Vagina (tissue), 2 donors: ENCODE measurements at places on chromosomes 12 and 14. TPM values are rescaled to one million over a fixed set of nuclear protein-coding genes. Genes with fewer than 3 reads are reported as not detected.

The POTEG gene
- not detected for total RNA-seq

The WSCD2 gene
- total RNA-seq: 4.2 TPM

GRCh38 chr12:107774349-107775029 is at the start of gene ASCL4:
Gene ASCL4, plus strand, starts transcription at chr12:107774704. Its CDS starts 515 bp downstream, at chr12:107775219.
- H3K4me3 ChIP-seq: no peak within 1 kb of the TSS
- no peaks in the 10 kb centered on the region for H3K36me3 ChIP-seq
- DNase-seq: no peak
- peaks cover 9% of the 10 kb centered on the region for H3K4me1 ChIP-seq
- H3K27me3 ChIP-seq: no peaks in the 10 kb centered on the region

DNA sequence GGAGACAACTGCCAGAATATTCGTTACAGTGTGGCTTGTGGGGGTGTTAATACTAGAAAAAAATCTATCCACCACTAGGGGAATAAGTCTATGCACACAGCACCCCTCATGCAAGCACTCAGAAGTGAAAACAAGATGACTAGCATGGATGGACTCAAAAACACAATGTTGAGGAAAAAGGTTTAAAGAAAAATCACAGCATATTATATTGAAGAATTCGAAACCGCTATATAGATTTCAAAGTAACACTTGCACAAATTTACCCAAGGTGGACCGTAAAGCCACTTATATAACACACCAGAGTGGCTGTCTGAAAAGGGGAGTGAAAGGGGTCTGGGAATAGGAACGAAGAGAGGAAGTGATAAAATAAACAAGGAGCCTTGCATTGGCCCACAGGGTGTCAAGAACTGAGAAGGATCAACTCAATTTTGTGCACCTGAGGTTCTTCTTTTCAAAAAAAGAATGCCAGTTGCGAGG is 544 bp downstream of the ABCD4 start:
- H3K36me3 ChIP-seq: no peaks in the 10 kb centered on the region
- peaks cover 43% of the 10 kb centered on the region for H3K4me1 ChIP-seq
- peak overlapping the region; percentile 92 for H3K27ac ChIP-seq
- H3K4me3 ChIP-seq: peak overlapping the region; percentile 64

DNA sequence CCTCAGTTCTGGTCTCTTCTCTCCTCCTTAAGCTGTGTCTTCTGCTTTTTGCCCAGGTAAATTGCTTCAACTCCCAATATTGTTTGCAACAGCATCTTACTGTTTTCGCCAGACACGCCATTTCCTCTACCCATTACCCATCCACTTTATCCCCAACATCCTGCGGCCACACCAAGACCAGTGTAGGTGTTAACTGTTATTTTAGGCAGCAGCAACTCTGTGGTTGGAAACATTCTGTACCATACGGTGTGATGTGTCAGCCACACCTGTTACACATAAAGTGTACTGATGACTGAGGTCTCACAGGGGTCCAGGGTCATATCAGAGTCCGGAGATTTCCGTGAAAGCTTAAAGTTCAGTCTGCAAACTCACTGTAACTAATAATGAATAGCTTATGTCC is 21.8 kb upstream of the KLRD1 start:
- H3K36me3 ChIP-seq: no peaks in the 10 kb centered on the region
- DNase-seq: no peak
- H3K4me3 ChIP-seq: no peak overlapping the region
- H3K27ac ChIP-seq: no peak overlapping the region

DNA sequence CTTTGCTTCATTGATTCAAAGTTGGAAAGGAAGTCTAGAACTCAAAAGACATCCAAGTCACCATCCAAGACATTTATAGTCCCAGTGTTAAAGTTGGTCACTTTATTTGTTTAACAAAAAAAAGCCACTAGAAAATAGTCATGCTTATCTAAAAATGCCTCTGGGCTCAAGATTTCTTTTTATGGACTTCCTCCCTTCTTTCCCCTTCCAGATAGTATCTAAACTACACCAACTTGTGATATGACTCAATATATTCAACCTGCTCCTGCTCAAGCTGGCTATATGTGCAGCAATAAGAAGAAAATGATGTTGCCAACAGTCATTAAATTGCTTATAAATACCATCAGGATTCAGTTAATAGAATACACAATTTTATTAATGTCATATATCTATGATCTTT is 1177.1 kb downstream of the FLRT2 start:
- no peak overlapping the region for H3K4me3 ChIP-seq
- H3K27ac ChIP-seq: no peak overlapping the region
- no peak for DNase-seq
- no peaks in the 10 kb centered on the region for H3K36me3 ChIP-seq
- no peaks in the 10 kb centered on the region for H3K4me1 ChIP-seq
- no peaks in the 10 kb centered on the region for H3K27me3 ChIP-seq

DNA sequence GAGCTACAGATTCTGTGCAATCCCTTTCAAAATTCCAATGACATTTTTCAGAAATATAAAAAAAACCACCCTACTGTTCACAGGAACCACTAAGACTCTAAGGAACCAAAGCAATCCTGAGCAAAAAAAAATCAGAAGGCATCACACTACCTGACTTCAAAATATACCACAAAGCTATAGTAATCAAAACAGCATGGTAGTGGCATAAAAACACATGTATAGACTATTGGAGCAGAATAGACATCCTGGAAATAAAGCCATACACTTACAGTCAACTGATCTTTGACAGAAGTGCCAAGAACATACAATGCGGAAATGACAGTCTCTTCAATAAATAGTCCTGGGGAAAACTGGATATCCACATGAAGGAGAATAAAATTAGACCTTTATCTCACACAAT is 56.5 kb downstream of the EGLN3 start:
- H3K27ac ChIP-seq: no peak overlapping the region
- H3K36me3 ChIP-seq: no peaks in the 10 kb centered on the region
- H3K27me3 ChIP-seq: no peaks in the 10 kb centered on the region
- H3K4me3 ChIP-seq: no peak overlapping the region
- DNase-seq: no peak
- no peaks in the 10 kb centered on the region for H3K4me1 ChIP-seq

DNA sequence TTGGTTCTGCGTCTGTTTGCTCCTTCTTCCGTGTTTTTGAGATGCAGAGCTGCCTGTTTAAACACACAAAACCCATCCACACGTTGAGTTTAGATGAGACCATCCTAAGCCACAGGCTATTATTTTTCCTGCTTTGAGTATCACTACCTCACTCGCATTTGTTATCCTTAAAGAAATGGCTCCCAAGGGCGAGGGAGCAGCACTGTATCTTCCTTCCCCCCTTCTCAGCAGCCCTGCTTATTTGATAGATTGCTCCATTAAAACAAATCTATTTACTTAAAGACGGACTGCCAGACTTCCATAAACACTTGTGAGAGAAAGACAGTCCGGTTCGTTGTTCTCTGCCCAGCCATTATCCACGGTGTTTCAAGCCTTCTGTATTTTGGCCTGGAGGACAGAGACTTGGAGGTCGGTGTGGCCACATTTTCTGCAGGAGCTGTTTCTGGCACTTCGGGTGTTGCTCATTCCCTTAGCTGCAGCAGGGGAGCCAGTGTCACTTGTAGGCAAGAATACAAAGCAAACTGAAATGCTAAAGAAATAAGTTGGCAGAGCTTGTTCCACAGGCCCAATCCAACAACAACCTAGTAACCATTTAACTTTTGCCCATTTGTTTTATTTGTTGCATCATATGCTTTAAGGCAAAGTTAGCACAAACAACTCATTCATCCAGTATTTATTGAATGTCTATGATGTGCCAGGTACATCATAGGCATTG is 275.4 kb downstream of the TTC6 start:
- DNase-seq: no peak
- no peak overlapping the region for H3K27ac ChIP-seq

DNA sequence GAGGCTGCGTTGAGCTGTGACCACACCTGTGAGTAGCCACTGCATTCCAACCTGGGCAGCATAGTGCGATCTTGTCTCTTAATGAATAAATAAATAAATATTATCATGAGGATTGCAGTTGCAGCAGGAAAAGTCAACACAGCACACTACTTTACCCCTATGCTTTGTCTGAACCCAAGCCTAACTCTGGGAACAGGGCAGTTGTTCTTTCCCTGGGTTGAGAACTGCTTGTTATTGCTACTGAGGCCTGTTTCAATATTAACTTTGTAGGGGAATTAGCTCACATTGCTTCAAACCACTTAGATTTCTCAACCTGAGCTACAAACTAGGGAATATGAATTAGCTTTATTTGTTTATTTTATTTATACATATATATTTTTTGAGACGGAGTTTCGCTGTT is 102.5 kb downstream of the SCN8A start:
- H3K27ac ChIP-seq: no peak overlapping the region
- no peaks in the 10 kb centered on the region for H3K36me3 ChIP-seq
- DNase-seq: no peak
- H3K27me3 ChIP-seq: no peaks in the 10 kb centered on the region
- no peak overlapping the region for H3K4me3 ChIP-seq
- H3K4me1 ChIP-seq: no peaks in the 10 kb centered on the region

DNA sequence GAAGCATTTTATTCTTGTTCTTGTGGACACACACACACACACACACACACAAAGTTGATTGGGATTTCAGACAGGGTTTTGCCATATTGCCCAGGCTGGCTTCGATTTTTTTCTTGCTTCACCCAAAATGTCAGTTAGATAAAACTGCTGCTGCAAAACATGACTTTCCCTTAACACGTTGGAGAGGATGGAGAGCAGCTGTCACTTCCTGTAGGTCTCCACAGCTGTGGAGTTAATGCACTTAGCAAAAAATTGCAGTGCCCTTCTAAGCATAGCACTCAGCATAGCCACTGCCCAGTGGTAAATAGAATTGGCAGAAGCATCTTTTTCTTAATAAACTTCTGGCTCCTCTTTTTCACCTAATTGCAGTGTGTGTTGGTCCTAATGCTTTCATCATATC is 54.5 kb downstream of the PDZRN4 start:
- no peaks in the 10 kb centered on the region for H3K36me3 ChIP-seq
- H3K4me1 ChIP-seq: no peaks in the 10 kb centered on the region
- no peak overlapping the region for H3K4me3 ChIP-seq
- DNase-seq: no peak
- H3K27ac ChIP-seq: no peak overlapping the region

GRCh38 chr14:27506272-27506671 is 908.4 kb upstream of the NOVA1 start:
- H3K27me3 ChIP-seq: no peaks in the 10 kb centered on the region
- no peak overlapping the region for H3K27ac ChIP-seq
- no peak overlapping the region for H3K4me3 ChIP-seq

- no peak for DNase-seq
- H3K27me3 ChIP-seq: no peaks in the 10 kb centered on the region
- H3K36me3 ChIP-seq: no peaks in the 10 kb centered on the region
- H3K4me1 ChIP-seq: peaks cover 3% of the 10 kb centered on the region
- H3K4me3 ChIP-seq: no peak overlapping the region
These were observed 86.1 kb downstream of the SYNE2 start for GRCh38 chr14:63939006-63939270.

DNA sequence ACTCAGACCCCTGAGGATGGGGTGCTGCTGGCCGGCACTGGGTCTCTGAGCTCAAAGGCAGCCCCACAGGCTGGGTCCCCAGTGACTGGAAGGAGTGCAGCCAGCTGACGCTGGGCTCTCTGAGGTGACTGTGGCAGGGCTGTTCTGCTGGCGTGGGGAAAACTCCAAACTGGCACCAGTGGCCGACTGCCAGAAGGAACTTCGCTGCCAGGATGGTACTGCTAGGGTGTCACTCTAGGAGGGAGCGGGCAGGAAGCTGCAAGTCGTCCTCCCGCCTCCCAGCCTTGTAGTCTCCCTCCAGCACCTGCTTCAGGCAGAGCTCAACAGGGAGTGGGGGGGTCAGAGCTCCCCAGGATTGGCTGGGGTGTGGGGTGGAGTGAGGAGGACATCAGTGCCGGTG is 41.3 kb downstream of the CDC42BPB start:
- peaks cover 61% of the 10 kb centered on the region for H3K4me1 ChIP-seq
- no peaks in the 10 kb centered on the region for H3K36me3 ChIP-seq
- no peak for DNase-seq
- no peak overlapping the region for H3K4me3 ChIP-seq
- H3K27ac ChIP-seq: no peak overlapping the region
- H3K27me3 ChIP-seq: no peaks in the 10 kb centered on the region
